ENCODE measurements at places on chromosomes 16 and 17.

DNA sequence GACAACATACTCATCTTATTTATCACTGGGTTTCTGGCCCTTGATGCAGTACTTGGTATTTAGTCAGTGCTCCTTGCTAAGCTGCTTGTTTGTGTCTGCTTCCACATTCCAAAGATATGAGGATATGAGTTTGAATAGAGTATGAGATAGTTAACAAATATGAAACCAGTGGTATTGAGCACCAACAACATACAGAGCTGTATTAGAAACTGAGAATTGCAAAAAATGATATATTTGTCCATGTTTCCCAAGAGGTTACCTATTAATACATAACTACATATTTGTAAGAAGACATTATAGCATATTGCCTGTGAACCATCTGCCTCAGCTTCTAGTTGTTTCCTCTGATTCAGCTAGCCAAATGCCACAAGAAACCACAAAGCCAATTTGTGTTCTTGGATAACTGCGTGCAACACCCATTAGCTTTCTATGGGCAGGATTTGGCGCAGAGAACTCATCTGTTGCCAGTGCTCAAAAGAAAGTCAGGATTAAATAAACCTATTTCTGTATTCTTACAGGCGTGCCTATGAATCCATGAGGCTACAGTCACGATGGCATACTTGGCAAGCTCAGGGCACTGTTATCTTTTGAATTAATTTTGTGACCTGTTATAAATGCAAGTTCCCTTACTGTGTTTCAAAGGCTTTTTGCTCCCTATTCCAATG is 194.4 kb downstream of the MAP2K6 start:
- DNase-seq: no peak

DNA sequence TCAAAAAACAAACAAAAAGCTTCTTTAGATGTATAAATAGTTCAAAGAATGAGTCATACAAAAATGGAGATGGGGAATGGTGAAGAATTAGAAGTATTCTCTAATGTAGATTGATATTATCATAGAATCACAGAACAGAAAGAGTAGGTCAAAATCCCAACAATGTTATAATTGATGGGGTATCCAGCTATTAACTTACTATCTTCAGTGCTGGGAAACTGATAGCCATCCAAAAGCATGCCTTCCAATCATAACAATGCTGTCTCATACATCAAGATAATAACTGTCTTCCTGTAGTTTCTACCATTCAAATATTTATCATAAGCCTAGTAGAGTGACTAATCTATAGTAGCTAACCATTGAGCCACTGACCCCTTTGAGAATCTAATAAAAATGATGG is 26.7 kb upstream of the GNAO1 start:
- no peak for DNase-seq

- no peak for DNase-seq
Measured at GRCh38 chr16:16099320-16099719, 124.0 kb downstream of the ABCC6 start.

DNA sequence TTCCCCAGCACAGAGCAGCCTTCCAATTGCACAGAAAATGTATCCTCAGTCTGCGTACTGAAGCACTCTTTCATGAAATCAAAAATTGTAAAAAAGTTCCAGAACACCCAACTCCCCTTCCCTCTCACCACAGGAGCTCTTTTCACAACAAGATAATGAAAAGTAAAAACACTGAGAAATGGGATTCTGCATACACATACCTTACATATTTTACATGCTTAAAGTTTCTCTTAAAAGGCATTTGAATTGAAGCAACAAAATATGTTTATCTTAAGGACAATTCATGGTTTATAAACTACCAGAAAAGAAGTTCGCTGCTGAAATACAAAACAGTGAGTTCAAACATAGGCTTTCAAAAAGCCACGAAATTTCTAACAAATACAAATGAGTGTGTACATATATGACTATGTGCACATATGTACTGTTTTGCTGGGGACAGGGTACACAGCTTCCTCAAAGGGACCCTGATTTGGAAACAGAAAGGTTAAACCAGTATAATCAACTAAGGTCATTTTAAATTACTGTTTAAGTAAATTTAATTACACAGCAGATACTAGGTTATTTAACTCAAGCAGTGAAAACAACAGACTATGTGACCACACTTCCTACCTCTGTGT is 33.8 kb downstream of the COG1 start:
- no peak for DNase-seq

GRCh38 chr16:29232811-29233704 is 173.5 kb downstream of the NPIPB11 start:
- no peak for DNase-seq

GRCh38 chr17:44014133-44014436 is 678 bp downstream of the TMEM101 start:
- DNase-seq: no peak

DNA sequence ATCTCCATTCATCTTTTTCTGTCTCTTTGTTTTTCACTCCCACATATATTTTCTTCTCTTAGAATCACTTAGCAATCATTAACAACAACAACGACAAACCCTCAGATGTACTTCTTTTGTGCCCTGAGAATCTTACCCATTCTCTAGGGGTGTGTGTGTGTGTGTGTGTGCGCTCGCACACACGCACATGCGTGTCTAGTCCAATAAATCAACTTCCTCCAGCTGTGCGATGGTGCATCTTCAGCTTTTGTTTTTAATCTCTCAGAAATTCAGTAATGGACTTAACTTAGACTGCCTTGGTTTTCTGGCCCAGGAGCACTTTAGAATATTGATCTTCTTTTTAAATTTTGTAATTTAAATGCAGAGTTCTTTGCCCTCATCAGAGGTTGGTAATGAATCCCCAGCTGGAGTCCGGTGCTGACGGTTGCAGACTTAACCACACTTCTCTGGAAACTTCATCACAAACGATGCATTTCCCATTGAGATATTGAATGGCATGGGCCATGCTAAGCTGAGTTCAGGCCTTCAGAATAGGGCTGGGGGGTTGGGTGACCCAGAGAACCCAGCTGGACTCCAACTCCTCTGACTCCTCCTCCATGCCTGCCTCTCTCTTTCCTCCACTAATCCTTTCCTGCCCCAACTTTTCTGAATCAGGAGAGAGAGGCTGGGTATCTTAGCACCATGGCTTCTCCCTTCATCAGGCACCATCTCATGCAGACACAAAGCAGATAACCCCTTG is 193.9 kb downstream of the ZNF18 start:
- DNase-seq: no peak

DNA sequence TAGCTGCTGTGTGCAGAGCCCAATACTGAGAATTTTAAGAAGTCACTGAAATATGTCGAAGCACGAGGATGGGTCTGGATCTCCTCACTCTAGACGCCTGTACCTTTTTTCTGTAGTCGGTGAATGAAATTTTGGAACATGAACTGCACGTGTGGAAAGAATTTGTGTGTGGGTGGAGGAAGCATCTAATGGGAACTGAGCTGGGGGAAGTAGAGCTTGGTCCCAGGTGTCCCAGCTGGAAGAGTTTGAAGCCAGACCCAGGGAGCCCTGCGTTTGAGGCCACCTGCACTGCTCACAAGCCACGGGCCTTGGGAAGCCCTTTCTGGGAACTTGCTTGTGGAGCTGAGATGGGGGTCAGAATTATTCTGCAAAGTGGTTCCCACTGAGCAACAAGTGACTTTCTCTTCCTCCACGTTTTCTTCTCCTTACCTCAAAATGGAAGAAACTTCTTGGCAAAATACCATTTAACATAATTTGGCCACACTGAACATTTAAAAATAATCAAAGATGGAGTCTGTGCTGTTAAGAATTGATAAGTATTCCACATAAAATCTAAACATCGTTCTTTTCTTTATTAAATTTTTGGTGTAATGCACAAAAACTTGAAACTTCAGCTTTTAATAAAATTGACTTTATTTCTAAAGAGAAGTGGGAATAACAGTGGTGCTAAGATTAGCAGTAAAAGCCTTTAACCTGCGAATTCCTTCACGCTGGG is 163.8 kb downstream of the PRKCA start:
- no peak for DNase-seq

DNA sequence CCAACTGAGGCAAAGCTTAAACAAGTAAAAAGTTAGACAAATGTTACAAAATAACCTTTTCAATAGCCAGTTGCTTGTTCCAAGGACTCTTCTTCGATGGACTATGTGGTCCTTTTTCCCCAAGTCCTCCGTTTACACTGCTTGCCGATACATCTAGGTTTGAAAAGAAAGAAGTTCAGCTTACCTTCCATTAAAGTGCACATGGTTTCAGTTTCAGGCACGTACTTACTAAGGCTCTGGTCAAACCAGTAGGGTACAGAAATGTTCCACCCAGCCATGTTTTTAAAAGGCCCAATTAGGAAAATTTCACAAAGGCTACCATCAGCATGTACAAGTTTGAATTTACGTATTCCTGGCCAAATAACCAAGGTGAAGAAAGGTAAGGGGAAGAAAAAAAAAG is 2.1 kb downstream of the SRSF2 start:
- no peak for DNase-seq

GRCh38 chr17:45950888-45951287 is 48.2 kb upstream of the STH start:
- no peak for DNase-seq

GRCh38 chr16:886802-887731 is 83.7 kb downstream of the LMF1 start:
- no peak for DNase-seq

- DNase-seq: no peak
Measured at GRCh38 chr17:80822700-80823410, 168.8 kb upstream of the CHMP6 start.

GRCh38 chr17:33595828-33596227 is 302.7 kb upstream of the ASIC2 start:
- no peak for DNase-seq

DNA sequence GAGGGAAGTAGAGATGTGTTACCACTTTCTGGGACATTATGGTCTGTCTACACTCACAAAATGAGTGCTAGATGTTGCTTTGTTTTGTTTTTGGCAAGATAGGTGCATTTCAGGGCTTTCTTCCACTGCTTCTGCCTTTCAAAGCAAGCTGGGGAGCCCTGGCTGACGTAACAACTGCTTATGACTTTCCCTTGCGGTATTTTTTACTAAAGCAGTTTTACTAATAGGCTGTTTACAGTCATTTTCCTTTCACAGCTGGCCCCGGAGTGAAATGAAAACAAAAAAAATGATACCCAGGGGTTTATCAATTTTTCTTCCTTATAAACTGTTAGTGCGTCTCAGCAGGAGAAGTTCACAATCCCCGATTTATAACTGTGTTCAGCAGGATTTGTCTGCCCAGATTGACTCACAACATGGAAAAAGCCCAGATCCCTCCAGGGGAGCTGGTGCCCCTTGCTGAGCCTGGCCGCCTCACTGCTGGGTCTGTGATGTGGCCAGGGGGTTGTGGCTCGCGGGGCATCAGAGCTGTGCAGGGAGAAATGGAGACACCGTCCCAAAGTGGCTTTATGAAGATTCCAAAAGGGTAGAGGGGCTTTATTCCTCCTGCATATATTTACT is 184.4 kb upstream of the HS3ST3A1 start:
- no peak for DNase-seq

DNA sequence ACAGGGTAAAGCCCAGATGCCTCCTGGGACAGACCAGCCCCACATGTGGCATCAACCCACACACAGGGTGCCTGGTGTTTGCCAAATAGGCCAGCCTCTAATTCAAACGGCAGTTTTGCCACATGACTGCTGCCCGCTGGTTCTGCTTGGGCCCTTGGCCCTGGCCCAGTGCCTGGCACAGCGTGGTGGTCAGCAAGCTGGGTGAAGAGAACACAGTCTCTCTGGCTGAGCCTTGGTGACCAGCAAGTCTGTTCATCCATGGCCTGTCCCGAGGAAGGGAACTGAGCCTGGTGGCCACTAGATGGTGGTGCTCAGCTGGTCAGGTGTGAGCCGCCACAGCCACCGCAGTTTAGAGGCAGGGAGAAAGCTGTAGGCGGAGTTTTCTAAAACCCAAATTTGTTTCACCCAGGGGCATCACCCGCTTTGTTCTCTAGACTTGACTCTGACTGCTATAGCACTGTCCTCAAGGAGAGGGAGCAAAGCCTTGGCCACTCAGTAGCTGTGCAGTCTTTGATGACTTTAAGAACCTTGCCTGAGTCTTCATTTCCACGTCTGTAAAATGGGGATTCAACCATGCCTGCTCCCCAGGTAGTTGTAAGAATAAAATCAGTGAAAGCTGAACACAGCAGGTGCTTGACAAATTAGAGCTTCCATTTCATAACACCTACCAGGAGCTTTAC is 4.7 kb upstream of the GFAP start:
- peak; percentile 22 for DNase-seq

DNA sequence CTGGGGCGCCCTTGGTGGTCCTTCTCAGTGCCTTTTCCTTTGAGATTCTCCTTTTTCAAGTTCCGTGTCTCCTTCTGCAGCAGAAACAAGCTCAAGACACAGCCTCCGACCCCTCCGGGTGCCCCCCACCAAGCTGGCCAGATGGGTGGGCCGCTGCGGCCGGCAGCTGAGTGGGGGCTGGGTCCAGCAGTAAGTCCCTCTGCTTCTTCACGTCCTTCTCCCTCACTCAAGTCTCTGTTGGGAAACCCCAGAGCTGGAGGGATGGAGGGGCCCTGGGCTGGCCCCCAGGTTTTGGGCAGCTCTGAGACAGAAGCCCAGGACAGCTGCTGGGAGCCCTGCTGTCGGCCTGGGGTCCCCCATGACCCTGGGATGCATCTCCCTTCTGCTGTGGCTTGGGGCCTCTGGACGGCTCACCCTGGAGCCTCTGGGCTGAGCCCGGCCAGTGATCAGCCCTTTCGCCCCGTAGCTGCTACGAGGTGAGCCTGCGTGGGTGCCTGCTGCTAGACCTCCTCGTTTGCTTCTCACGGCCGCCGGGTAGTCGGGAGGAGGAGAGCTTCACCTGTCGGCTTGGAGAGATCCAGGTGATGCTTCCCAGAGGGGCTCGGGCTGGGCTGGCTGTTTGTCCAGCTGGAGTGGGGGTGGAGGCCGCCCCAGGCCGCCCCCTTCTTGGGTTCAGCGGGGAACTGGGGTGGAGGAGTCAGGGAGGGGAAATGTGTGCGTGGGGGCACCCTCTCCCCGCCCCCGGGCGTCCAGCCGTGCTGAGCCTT is 10.7 kb downstream of the ENGASE start:
- no peak for DNase-seq

- peak; percentile 82 for DNase-seq
Measured at GRCh38 chr17:21551081-21551881, 141.0 kb upstream of the KCNJ18 start.

GRCh38 chr17:38456031-38456815 is 28.0 kb downstream of the ARHGAP23 start:
- no peak for DNase-seq

DNA sequence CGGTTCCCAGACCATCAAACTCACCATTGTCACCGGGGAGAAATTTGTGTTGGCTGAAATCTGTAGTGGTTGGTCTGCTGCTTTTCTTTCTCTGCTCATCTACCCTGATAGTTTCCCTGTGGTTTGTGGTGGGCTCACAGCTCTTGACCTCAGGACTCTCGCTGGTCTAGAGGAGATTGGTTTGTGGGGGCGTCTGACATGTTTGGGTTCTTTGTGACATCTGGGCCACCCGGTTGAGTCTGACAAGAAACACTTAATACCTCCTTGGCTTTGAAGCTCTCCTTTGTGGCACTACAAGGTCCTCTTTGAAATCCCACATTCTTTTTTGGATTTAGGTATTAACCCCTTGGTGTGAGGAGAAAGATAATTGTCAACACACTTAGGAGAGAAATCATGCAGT is 662.0 kb downstream of the WWOX start:
- DNase-seq: no peak

- no peak for DNase-seq
Measured at GRCh38 chr16:51402785-51403184, 251.7 kb upstream of the SALL1 start.
